DMS 273 treated with DMSO at 0.1 percent for 48 hours (cell line): ENCODE measurements at places on chromosomes 7 and 10.

- no peak for DNase-seq
These were observed 148.5 kb upstream of the AKR1E2 start for GRCh38 chr10:4677296-4678021.

DNA sequence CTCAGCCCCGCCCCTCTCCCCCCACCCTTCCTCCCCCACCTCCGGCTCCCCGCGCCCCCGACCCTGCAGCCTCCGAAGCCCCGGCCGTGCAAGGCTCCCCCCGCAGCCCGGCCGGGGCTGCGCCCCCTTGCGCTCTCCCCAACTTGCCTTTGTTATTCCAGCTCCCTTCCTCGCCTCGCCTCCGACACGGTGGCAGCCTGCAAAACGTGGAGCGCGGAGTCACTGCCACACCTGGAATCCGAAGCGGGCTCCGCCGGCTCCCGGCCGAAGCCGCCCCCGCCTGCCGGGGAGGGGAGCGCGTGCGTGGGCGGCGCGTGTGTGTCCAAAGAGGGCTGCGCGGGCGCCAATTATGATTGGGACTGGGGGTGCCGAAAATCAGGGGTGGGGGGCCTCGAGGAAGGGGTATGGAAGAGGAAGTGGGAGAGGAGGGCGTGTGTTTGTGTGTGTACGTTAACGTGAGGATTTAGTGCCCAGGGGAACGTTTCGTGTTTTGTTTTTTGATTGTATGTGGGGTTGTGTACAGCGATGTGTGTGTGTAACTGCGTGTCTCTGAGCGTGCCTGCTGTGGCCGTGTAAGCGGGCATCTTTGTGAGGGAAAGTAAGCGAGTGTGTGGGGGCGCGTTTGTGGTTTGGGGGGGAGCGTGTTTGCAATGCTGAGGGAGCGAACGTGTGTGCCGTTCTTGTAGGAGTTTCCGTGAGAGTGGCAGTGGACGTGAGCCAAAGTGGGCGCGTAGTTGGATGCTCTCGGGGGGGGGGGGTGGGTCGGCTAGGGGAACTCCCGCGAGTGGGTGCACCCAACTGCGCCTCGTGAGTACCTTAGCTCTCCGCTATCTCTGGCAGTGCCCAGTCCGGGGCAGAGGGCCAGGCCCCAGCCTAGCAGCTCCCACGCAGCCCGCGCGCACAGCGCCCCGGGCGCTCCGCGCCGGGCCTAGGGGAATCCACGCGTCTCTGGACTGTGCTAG lies 1.2 kb upstream of the ZMIZ1 start:
- peak; percentile 45 for DNase-seq

DNA sequence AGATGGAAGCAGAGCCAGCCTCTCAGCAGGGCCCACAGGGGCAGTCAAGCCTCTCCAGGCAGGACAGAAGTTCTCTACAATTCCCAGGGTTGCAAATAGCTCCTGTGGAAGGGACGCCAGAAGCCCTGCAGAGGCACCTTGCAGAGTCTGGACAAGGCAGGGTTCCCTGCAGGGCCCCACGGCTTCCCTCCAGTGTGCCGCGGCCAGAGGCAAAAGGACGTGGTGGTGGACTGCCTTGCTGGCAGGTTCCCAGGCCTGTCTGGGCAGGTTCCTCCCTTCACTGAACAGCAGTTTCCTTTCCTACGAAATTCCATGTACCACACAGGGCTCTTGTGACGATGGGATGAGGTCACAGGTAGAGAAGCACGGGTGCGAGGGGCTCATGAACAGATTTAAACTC lies 25.1 kb downstream of the UPP1 start:
- no peak for DNase-seq

- no peak for DNase-seq
These were observed 209.5 kb downstream of the GLRX3 start for GRCh38 chr10:130345728-130346127.

- peak; percentile 3 for DNase-seq
These were observed 108.9 kb downstream of the UPF2 start for GRCh38 chr10:11933577-11934223.

GRCh38 chr10:45071043-45071813 lies 70.5 kb downstream of the ZNF22 start:
- no peak for DNase-seq

GRCh38 chr10:98125940-98126631 lies 8.4 kb upstream of the R3HCC1L start:
- DNase-seq, result no peak

GRCh38 chr7:4724648-4725013 lies 42.5 kb downstream of the FOXK1 start:
- no peak for DNase-seq

DNA sequence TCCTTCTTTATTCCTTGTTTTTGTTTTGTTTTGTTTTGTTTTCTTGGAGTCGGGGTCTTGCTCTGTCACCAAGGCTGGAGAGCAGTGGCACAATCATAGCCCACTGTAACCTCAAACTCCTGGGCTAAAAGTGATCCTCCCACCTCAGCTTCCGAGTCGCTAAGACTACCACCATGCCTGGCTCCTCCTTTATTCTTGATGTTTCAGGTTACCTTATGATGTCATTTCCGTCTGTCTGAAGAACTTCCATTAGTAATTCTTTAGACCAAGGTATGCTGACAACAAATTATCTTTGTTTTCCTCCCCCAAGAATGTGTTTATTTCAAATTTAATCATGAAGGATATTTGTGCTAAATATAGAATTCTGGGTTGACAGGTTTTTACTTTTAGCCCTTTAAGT lies 18.1 kb upstream of the ATAD1 start:
- no peak for DNase-seq

GRCh38 chr7:114932991-114933390 lies 11.1 kb downstream of the MDFIC start:
- no peak for DNase-seq

DNA sequence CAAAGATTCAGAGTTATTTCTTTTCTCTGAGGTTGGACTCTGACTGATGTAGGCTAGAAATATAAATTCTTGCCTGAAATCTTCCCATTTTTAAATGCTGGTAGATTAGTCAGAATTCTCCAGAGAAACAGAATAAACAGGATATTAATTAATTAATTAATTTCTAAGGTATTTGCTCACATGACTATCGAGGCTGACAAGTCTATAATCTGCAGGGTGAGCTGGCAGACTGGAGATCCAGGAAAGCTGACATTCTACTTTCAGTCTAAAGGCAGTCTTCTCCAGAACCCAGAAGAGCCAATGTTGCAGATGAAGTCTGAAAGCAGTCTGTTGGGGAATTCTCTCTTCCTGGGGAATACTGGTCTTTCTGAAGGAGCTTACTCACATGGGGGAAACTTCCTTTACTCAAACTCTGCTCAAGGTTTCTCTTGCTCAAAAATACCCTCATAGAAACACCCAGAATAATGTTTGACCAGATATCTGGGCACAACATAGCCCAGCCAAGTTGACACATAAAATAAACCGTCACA lies 189.7 kb downstream of the KIF20B start:
- no peak for DNase-seq

GRCh38 chr7:157595086-157595855 lies 258.5 kb downstream of the DNAJB6 start:
- no peak for DNase-seq

DNA sequence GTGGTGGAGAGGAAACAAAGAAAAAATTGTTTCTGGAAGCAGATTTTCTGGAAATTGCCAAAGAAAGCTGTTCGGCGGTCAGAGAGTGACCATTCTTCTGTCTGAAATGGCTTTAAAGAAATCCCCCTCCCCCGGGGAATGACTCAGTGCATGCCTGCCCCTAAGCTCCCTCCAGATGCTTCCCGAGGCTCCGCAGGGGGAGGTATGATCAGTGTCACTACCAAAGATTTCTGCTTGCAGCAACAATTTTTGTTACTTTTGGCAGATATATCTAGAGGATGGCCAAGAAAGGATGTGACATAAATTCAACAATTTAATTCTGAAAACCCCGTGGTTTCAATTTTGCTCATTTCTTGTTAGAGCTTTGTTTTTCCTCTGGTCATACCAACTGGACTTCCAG lies 163.9 kb downstream of the JCAD start:
- no peak for DNase-seq

DNA sequence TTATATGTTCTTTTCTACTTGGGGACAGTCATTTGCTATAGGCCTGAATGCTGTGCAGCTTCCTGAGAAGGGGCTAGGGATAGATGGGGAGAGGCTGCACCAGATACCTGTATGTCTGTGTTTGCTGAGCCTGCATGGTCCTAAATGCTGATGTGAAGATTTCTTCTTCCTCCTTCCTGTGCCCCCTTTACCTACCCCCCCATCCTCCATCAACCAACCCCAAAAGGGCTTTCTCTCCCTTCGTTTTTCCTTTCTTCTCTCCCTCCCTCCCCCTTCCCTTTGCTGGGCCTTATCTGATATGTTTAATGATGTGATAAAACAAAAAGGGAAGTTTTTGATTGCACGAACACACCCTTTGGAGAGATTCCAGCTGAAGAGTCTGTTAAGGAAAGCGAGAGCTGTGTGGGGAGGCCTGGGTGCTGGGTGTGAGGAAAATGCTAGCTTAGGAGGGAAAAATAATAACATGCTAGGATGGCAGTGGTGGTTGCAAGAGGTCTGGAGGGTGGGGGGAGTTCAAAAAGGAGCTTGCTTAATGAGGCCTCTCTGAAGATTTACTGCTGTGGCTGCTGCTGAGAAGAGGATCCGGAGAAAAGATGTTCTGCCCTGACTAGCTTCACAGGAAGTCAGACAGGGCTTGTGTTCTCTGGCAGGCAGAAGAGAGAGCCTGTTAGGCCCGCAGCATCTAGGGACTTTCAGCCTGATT lies 101.8 kb downstream of the SAMD9 start:
- no peak for DNase-seq

DNA sequence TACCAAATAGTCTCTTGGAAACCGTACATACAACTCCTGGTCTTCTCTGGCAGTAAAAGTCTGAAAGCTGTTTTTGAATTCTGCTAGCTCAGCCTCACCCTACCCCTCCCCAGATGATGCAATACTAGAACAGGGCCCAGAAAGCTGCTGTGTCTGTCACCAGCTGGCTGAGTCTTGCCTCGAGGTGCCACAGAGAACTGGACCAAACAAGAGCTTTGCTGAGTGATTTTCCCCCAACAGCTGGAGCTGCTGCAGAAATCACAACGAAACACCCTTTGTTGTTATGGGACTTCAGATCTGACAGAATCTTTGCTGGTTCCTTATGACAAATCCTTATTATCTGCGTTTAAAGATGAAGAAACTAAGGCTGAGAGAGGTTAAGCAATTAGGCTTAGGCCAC lies 134.1 kb downstream of the SPAG6 start:
- DNase-seq, result no peak

DNA sequence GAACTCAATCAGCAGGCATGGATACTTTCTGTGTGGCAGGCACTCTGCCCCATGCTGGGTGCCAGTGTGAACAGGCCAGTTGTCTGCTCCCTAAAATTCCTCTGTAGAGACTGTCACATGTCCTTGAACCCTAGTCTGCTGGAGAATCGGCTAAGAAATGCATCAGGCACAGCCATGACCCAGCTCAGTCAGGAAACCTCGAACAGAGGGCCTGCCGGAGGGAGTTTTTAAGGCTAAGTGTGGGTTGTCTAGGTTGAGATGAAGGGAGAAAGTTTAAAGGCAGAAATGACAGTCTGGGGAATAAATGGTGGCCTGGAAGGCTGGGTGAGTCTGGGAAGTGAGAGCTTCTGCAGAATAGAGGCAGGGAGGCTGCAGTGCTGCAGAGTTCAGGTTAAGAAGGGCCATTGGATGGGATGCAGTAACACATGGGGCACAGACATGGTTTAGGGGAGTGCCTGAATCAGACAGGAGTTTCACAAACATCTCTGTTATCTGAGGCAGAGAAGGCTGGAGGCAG lies 45.3 kb downstream of the WDFY4 start:
- DNase-seq, result no peak

GRCh38 chr10:110931769-110932381 lies 12.5 kb downstream of the SHOC2 start:
- DNase-seq, result no peak

DNA sequence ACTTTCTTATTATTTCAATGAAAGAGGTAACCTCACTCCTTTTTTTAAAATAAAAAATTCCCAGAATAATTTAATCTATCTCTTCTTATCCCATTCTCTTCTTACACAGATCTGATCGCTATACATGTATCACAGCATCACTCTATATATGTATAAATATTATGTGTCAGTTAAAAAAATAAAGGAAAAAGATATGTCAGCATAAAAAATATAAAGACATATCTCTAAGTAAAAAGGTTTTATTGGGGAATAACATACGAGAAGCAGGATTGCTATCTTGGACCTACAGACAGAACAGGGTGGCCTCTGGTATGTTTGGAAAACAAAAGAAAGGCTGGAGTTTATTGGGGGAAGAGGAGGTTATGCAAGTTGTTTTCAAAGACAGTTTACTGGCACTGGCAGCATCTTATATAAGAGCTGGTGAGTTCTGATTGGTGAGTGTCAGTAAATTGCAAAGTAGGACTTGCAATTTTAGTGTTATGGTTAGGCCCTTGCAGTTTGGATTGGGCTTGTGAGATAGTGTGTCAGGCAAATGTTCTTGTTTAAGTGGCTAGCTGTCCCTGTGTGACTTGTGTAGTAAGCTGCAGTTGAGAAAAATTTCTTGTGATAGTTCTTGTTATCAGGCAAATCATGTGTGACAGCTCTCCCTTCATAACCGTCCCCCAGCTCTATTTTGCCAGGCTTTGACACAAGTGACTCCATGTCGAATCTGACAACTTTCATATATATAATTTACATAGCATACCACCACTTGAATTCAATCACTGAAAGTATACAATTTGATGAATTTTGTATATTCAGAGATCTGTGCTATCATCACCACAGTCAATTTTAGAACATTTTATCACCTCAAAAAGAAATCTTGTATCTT lies 118.2 kb downstream of the HBP1 start:
- no peak for DNase-seq

GRCh38 chr7:99092064-99092720 lies 51.7 kb downstream of the SMURF1 start:
- no peak for DNase-seq

DNA sequence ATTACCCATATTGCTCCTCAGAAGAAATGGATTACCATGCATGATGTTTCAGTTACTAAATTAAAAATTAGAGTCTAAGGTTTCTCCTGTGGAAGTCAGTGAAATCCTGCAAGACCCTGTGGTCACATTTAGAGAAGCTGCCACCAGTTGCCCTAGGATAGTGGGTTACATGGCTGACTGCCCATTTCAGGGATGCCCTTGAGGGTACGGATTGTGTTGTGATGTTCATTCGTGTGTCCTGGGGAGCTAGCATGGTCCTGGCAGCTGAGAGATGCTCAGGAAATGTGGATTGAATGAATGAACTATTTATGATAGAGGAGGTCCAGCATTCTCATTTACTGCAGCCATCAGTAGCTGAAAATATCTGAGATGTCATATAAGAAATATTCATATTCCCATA lies 55.1 kb downstream of the TMEM178B start:
- DNase-seq, result no peak

GRCh38 chr7:66845379-66846095 lies 75.5 kb upstream of the TMEM248 start:
- DNase-seq, result no peak

- DNase-seq, result peak; percentile 19
These were observed 503.2 kb downstream of the NRG3 start for GRCh38 chr10:82378146-82378545.

GRCh38 chr10:74500816-74501215 lies 325.6 kb upstream of the KAT6B start:
- DNase-seq, result no peak
